Right cardiac atrium (tissue), 5 donors: ENCODE measurements at places on chromosomes 7 and 10. TPM values are rescaled to one million over a fixed set of nuclear protein-coding genes. Genes with fewer than 3 reads are reported as not detected.

GRCh38 chr7:119270045-119270464 is 1002.9 kb upstream of the KCND2 start:
- DNase-seq = no peak

The TMEM213 gene
- total RNA-seq = not detected

DNA sequence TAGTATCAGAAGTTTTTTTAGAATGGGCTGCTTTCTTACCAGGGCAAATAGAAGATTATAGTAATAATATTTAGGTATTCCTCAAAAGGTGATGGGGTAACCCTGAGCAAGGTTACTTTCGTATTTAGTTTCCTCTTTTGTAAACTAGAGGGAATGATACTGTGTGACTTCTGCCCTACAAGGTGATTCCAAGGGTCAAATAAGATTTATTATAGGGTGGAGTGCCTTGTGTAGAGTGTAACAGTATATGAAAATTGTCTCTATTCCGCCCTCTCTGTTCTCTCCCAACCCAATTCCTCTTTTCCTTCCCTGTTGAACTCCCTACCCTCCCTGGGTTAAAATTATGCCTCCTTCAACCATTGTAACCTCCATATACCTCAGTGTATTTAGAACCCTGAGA is 5.3 kb downstream of the SLC35G1 start:
- DNase-seq = no peak

The NPC1L1 gene
- total RNA-seq = not detected

GRCh38 chr10:78359640-78360091 is 326.0 kb downstream of the RPS24 start:
- DNase-seq = no peak

DNA sequence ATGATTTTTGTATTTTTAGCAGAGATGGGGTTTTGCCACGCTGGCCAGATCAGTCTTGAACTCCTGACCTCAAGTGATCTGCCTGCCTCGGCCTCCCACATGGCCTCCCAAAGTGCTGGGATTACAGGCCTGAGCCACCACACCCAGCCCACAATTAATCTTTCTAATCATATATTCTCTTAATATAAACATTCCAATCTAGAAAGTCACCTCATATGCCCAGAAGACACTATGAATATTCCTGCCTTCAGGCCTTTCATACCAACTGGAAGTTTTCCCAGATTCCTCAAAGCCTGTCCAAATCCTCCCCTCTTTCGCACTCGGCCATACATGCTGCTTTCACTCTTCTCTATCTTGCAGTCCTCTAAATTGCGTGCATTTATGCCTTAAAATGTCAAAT is 32.6 kb downstream of the PDZD8 start:
- no peak for DNase-seq

DNA sequence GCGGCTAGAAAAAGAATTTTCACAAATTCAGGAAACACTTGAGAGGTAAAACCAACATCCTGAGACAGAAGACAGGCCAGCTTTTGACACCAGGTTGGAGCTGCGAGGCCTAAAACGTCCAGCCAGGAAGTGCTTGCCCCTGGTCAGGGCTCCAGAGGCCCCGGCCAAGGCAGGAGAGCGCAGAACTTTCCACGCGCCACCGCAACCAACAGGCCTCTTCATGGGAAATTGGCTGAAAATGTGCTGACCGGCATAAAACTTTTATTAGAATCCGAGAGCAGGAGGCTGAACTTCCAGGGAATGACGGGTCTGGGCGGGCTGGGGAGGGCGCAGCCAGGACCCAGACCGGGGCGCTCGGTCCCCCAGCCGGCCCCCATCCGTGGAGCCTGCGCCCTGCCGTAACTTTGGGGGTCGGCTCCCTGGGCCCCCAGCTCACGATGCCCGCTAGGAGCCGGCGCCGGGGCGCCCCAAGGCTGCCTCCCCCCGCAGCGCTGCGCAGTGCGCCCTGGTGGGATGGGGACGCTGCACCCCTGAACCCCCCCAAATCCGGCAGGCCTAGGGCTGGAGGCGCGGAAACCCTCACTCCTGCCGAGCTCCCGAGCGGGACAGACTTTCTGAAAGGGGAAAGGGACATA is 414.0 kb upstream of the MKI67 start:
- DNase-seq = peak; percentile 18

GRCh38 chr7:124908259-124908658 is 21.4 kb downstream of the POT1 start:
- DNase-seq = no peak

GRCh38 chr10:60957667-60958221 is 13.8 kb upstream of the RHOBTB1 start:
- DNase-seq = no peak

DNA sequence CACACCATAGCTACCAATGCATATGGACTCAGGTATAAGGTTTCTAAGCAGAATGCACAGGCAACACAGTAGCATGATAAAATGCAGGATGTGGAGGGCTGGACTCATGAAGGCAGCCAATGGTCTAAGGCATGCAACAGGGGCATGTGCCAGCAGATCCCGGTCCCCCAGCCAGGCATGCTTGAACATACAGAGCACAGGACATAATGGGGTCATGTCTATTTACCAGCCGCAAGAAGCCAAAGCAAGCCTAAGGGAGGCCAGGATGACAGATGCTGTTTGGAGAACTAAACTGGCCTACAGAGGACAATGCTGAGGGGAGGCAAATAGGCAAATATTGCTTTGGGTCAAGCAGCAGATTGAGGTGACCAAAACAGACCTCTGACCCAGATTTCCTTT is 60.0 kb upstream of the PDLIM1 start:
- no peak for DNase-seq

DNA sequence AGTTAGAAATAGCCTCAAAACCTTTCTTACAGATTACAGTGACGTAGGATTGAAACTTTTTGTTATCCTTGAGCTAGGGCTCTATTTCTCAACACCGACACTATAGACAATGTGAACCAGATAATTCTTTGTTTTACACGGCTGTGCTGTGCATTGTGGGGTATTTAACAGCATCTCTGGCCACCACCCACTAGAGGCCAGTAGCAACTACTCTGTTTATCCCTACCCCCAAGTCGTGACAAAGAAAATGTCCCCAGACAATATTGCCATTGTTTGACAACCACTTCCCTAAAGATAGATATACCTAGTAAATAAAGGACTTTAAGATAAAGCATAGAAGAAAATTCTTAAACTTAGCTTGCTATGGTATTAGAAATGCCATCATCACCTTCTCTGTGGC is 359.6 kb downstream of the ARL4A start:
- no peak for DNase-seq

DNA sequence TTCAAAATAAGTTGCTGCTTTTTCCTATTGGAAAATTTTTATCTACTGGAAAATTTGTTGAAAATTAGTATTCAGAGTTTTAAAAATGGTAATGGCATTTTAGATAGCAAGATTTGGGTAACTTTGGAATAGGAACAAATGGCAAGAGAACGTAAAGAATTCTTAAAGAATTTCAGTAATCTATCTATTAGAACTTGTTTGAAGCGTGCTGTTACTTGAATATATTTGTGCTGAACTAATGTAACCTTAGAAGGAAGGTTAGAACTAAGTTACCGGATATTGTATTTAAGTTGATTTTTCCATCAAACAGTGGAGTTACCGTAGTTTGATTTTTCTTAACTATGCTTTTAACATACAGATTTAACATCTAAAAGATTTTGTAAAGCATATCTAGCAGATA is 25.9 kb downstream of the SEPTIN7 start:
- no peak for DNase-seq

GRCh38 chr7:104553074-104553473 is 224.7 kb downstream of the LHFPL3 start:
- no peak for DNase-seq

The ATG9B gene
- 0.23 TPM for total RNA-seq

DNA sequence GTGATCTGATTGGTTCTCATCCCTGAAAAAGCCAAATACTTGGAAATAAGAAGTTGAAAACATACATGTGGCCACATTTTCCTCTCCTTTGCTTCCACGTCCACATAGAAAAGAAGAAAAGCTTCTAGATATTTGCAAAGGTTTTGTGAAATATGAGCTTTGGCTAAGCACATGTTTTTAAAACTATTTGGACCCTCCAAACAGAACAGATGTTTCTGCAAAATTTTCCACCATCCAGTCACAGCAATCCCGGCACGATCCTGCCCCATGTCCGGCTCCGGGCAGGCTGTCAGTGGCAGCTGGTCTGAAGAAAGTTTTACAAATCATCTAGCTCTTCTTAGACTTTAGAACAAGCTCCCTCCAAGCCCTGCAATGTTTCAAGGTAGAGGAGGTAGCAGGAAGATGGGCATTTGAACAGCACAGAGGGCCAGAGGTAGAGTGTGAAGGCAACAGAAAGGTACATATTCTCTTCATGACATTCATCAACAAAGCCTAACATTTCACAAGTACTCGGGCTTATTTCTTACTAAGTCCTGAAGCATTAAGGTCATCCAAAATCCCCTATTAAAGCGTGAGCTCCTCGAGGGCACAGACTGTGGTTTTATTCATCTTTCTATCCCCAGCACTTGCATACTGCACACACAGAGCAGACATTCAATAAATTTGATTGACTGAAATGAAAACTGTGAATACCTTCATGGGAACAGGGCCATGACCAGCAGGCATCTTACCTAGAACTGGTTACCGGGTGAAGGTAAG is 110.1 kb downstream of the JAZF1 start:
- DNase-seq = no peak

DNA sequence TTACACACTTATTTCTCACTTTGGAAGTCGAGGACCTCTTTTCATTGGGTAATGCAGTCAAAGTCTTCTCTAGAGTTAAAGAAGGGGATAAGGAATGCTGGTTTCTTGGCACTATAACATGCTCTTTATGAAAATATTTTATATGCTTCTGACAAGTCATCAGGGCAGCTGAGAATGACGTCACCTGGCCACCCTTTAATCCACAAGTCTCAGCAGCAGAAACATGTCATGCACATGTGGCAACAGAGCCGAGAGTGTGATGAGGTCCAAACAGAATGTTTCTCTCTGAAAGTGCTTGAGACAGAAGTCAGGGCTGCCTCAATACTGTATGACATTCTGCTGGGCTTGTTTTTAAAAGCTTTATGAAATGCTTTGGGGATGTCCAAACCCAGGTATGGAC is 63.5 kb upstream of the C10orf90 start:
- peak; percentile 49 for DNase-seq

The PRLHR gene
- total RNA-seq = not detected

DNA sequence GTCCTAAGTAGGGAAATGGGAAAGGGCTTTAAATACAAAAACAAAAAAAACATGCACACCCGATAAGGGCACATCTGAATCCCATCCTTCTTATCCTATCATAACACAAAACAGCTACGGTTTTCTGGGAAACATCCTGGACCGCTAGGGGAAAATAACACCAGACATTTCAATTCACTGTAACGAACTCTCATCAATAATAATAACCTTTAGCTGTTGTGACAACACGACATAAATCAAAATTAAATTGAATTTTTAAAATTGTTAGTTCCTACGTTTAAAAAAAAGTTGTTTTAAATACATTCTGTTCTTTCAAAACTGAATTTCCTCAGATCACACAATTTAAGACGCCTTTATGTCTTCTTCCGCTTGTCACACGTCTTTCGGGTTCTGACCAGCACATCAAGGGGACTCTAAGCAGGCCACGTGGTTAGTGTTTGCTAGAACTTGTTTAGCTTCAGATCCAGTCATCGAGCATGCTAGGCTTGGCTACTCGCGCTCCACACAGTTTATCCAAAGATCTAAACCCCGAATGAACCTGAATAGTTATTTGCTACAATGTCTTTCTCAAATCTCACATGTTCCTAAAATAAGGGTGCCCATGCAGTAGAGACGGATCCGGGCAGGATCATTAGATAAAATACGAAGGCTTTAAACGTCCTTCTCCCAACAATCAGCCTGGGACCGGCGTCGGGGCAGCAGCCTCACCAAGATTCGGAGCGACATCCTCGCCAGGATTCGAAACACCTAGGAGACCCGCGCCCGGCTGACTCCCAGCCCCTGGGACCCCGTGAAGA is 839 bp downstream of the IKZF5 start:
- DNase-seq = no peak

DNA sequence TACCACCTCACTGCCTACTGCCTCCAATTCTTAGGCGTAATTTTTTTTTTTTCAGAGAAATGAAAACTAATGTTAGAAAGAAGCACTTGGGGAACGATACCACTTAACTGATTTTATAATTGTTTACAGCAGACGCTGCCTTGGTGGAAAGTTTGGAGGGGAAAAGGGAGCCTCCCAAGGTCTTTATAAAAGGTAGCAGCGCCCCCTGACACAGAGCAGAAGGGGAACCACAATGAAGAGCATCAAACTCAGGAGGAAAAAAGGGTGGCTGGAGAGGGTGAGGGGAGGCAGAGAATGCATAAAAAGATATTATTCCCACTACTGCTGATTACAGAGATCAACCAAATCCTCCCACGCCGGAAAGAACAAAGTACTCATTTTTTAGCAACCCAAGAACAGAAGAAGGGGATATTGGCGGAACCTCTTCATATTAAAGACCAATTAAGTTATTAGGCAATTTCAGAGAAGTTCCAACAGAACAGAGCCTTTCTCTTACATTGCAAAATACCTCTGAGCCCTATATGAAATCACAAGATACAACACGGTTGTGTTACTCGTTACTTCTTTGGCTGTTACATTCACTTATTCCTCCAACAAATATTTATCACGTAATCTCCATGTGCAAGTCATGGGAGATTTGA is 135.8 kb downstream of the TEX36 start:
- no peak for DNase-seq
